ENCODE measurements at places on chromosomes 11 and 22.

GRCh38 chr22:24763872-24764485 is 10.5 kb downstream of the PIWIL3 start:
- DNase-seq, result no peak

DNA sequence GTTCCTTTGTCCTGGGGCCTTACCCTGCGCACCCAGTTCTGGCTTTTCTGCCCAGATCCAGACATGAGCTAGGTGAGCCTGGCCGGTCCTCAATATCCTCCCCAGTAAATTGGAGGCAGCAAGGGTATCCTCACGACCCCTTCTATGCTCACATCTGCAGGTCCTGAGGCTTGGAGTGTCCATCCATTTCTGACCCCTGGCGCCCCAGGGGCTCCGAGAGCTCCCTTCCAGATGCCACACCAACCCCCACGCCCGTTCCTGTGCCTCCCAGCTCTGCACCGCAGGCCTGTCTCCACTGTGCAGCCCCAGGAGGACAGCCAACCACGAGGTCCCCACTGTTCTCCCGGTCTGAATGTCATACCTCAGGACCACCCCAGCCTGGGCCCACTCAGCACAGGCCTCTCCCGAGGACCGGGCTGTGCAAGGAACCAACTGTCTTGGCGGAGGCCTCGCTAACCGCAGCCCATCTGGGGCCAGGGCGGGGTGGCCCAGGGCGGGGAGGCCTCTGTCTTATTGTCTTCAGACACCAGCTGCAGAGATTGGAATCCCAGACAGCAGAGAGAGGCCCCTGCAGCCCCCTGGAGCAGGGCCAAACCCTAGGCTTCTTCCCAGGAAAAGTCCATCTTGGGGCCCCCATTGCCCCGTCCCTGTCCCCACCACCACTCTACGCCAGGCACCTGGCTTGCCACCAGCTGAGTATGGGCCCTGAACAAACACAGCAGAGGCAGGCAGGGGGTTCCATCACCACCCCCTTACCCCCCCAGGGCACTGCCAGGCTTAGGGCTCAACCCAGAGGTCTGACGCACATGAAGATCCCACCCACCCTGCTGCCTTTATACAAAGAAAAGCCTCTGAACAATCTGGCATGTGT is 39.3 kb downstream of the ALX4 start:
- peak; percentile 50 for DNase-seq

GRCh38 chr22:48699511-48699910 is 1128.2 kb downstream of the BRD1 start:
- DNase-seq, result no peak

GRCh38 chr11:35036639-35037038 is 102.3 kb upstream of the CD44 start:
- no peak for DNase-seq

DNA sequence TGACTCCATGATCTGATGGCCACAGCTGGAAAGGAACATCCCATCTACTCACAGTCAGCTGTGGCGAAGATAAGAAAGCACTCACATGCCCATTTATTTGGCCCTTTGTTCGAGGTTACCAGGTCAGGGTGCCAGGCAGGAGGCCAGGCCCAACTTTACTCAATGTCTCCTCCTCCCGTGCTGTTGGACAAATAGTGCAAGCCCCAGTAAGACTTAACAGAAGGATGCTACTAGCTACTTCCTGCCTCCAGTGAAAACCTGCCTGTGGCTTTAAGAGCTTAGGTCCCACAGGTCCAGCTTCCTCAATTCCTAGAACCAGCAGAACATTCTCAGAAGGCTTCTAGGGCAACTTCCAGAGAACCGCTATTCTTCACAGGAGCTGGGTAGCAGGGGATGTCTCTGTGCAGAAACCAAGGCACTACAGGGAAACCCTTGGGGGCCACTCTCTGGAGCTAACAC is 12.9 kb upstream of the CRY2 start:
- no peak for DNase-seq

DNA sequence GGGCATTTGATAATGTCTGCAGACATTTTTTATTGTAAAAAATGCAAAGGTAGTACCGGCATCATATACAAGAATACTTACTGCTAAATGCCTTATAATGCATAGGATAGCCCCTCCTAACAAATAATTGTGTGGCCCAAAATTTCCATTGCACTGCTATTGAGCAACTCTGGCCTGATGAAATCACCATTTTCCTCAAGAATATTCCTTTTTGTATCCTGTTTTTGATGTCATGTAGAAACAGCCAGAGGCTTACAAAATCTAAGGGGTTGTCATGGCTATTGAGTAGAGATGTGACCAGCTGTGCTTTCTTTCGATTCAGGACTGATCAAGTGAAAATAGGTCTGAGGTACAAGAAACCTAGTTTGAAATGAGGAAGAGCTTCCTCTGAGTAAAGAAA is 854.3 kb downstream of the KCNA4 start:
- no peak for DNase-seq

- DNase-seq, result no peak
Measured at GRCh38 chr11:48025293-48025983, 45.1 kb downstream of the PTPRJ start.

GRCh38 chr11:8930456-8931175 is 2.1 kb downstream of the C11orf16 start:
- peak; percentile 18 for DNase-seq
